ENCODE measurements at places on chromosomes 4 and X. TPM values are rescaled to one million over a fixed set of nuclear protein-coding genes. Genes with fewer than 3 reads are reported as not detected.

The FAM47A gene
- total RNA-seq, result not detected

The FABP2 gene
- not detected for total RNA-seq

The LRP2BP gene
- total RNA-seq, result 5.4 TPM

The TCEAL9 gene
- 102 TPM for total RNA-seq

The POU3F4 gene
- not detected for total RNA-seq

The SMIM31 gene
- total RNA-seq, result 0.42 TPM

The PI4K2B gene
- total RNA-seq, result 29.0 TPM

The DCAF12L1 gene
- 0.90 TPM for total RNA-seq

The ZDHHC15 gene
- total RNA-seq, result 8.0 TPM

The CRLF2 gene
- 0.48 TPM for total RNA-seq

The ARSJ gene
- total RNA-seq, result 20.6 TPM

The MGARP gene
- total RNA-seq, result 1.1 TPM

The KCND1 gene
- 2.4 TPM for total RNA-seq

The CT55 gene
- total RNA-seq, result not detected

The GAGE2A gene
- total RNA-seq, result not detected

The CFAP47 gene
- total RNA-seq, result 0.37 TPM

The ARHGEF38 gene
- 0.69 TPM for total RNA-seq

The TMEM255A gene
- 1.3 TPM for total RNA-seq

The MAGEC2 gene
- not detected for total RNA-seq

The CTAG1A gene
- total RNA-seq, result not detected

The KDM6A gene
- total RNA-seq, result 119 TPM

The SPANXD gene
- total RNA-seq, result not detected

The SPATA4 gene
- total RNA-seq, result 0.11 TPM

The IBSP gene
- not detected for total RNA-seq

The CENPVL3 gene
- total RNA-seq, result 0.21 TPM

The LNX1 gene
- total RNA-seq, result 7.9 TPM

The LIMCH1 gene
- total RNA-seq, result 93.5 TPM

The PABPC4L gene
- total RNA-seq, result 24.7 TPM

The IL15 gene
- total RNA-seq, result 5.9 TPM

The BCLAF3 gene
- total RNA-seq, result 25.6 TPM

The FGFBP1 gene
- total RNA-seq, result not detected

The PPEF2 gene
- total RNA-seq, result not detected

The CFAP99 gene
- total RNA-seq, result not detected

The MAGIX gene
- total RNA-seq, result 1.9 TPM

The SAP30 gene
- 16.6 TPM for total RNA-seq

The NR3C2 gene
- total RNA-seq, result 19.1 TPM

The MSX1 gene
- 4.7 TPM for total RNA-seq

The GAB3 gene
- 8.0 TPM for total RNA-seq

The ARHGAP36 gene
- total RNA-seq, result 1.0 TPM

The DIAPH2 gene
- total RNA-seq, result 52.2 TPM

The ABCB7 gene
- total RNA-seq, result 26.4 TPM

The TMSB15A gene
- total RNA-seq, result 28.0 TPM

The DUSP9 gene
- 0.63 TPM for total RNA-seq

The GUCY1B1 gene
- total RNA-seq, result 34.5 TPM

The C1QTNF7 gene
- 48.2 TPM for total RNA-seq

The XAGE1A gene
- total RNA-seq, result not detected

The RRH gene
- total RNA-seq, result 0.16 TPM

The IL1RAPL2 gene
- 3.3 TPM for total RNA-seq

The DUX4 gene
- total RNA-seq, result not detected

The AGA gene
- total RNA-seq, result 22.2 TPM

The ADH7 gene
- total RNA-seq, result not detected

The PNMA3 gene
- 0.42 TPM for total RNA-seq

The GSX2 gene
- total RNA-seq, result not detected

The TLR1 gene
- total RNA-seq, result 17.2 TPM

The CNKSR2 gene
- 16.1 TPM for total RNA-seq

The ASB9 gene
- 3.4 TPM for total RNA-seq

The HERC6 gene
- total RNA-seq, result 10.0 TPM

The CD38 gene
- 2.0 TPM for total RNA-seq

Measured in urinary bladder (tissue), 4 donors.